CD4-positive, alpha-beta T cell treated with Interleukin-2 at 100 ng/mL for 4 hours (primary cell): ENCODE measurements at places on chromosomes 3 and 15.

GRCh38 chr15:87672309-87673288, 583.9 kb downstream of the NTRK3 start:
- DNase-seq: no peak

DNA sequence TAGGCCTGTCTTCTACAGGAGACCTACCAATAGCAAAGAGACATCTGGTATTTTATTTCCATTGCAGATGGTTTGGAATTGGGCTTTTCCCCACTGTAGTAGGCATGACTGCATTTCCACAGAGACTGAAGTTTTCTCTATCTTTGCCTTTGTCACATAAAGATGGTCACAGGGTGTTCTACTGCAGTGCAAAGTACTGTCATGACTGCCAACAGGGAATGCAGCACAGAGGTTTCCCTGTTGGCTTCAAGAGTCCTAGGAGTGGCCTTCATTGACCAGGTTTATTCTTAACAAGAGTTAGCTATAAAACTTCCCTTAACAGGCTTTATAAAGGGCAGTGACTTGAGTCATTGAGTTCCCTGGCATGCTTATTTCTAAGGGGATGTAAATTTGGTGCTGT, 36.8 kb upstream of the TM4SF4 start:
- no peak for DNase-seq

DNA sequence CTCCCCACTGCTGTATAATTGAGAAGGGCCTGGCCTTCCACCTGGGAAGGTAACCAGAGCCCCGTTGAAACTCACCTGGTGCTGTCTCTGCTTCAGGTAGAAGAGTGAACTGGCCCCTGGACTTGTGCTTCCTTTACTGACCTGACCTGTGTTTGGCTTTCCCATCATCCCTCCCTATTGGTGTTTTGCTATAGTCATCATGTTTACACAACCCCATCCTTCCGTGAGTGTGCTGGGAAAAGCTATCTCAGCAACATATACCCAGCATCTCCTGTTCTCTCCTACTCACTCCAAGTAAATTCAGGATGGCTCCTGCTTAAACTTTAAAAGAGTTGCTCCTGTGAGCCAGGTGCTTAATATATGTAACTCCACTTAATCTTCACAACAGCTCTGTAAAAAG, 77.2 kb upstream of the TSC22D2 start:
- DNase-seq: no peak

- DNase-seq: no peak
Measured at GRCh38 chr3:116337229-116337628, 108.1 kb downstream of the LSAMP start.

DNA sequence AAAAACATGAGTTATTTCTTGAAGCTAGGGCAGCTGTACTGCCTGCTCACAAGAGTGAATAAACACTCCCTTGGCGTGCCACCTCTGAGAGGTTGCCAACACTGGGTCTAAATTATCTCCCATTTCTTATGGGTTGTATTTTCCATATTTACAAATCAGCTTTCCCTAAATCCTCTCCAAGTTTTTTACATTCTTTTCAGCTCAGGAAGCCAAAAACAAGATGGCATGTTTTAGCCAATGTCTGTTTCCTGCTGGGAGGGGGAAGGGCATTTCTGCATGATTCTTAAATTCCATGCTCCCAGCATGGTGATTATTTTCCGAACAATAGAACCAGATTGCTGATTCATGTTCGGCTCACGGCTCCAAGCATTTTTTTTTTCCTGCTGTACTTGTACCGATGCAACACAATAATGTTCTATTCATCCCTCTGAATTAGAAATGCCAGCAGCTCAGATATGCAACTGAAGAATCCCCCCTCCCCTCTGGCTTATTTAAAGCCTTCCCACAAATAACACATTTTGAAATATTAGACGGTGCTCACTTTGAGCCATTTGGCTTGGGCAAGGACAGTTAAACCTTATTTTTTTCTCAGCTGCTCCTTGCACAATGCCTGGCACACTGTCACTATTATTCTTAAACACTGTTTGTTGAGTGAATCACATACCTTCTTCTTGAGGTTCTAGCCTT, 252.5 kb downstream of the THRB start:
- DNase-seq: no peak

GRCh38 chr3:128269006-128269775, 115.9 kb downstream of the EEFSEC start:
- no peak for DNase-seq

DNA sequence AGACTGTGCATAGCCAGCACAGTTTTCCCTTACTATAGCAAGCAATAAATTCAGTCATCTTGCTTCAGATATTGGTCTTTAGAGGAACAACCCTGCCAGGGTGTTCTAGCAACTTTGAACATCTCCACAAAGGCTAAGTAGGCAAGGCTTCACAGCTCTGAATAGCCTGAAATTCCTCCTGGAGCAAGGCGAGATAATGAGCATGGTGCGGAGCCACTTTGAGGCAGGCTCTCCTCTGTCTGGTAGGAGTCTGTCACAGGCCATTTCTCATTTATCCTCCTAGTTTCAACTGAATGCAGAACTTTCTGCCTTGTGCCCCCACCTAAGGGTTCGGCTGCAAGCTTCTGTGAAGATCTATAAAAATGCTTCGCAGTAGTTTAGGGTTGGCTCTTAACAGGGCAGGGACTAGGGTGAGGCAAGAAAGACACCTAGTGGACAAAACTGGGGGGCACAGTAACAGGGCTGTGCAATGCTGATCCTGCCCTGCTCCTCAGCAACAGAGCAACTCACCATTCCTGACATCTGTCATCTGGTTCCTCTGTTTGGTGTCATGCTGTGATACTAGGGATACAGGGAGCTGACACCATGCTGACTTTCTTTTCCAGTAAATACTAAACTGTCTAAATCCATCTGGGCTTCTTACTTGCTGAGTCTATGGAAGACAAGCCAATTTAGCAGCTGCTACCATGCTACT, 16.6 kb upstream of the EHHADH start:
- no peak for DNase-seq

- DNase-seq: peak; percentile 63
Measured at GRCh38 chr3:184354121-184354728, 7.2 kb downstream of the CLCN2 start.
